ENCODE measurements at places on chromosomes 2 and 18. TPM values are rescaled to one million over a fixed set of nuclear protein-coding genes. Genes with fewer than 3 reads are reported as not detected.
A peak's percentile ranks its signal among the peaks of the same experiment; 100 is the strongest.

CYP27A1 gene
- total RNA-seq: 0.13 TPM

- DNase-seq: no peak
Observed at GRCh38 chr2:144645083-144645778, 125.3 kb upstream of the ZEB2 start.

GAD1 gene
- 1.3 TPM for total RNA-seq

DNA sequence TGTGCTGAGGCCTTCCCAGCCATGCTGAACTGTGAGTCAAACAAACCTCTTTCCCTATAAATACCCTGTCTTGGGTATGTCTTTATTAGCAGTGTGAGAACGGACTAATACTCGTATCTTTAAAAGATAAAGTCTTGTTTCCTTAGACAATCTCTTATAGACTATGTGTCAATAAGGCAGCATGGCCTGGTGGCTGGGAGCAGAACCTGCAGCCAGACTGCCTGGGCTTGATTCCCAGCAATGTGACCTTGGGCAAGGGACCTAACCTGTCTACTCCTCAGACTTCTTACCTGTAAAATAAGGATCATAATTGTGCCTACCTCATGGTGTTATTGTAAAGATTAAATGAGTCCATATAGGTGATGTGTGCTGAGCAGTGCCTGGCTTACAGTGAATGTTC is 198.7 kb downstream of the CDH20 start:
- DNase-seq: no peak

TSGA10 gene
- 8.4 TPM for total RNA-seq

GRCh38 chr2:176415174-176415895 is 146.1 kb downstream of the MTX2 start:
- DNase-seq: no peak

- no peak for DNase-seq
Observed at GRCh38 chr2:45818591-45818990, 167.1 kb downstream of the PRKCE start.

ZNF396 gene
- 0.79 TPM for total RNA-seq

IFIH1 gene
- 2.6 TPM for total RNA-seq

DSG2 gene
- total RNA-seq: 91.5 TPM

- DNase-seq: no peak
Observed at GRCh38 chr2:107775211-107775610, 51.5 kb upstream of the RGPD4 start.

AMER3 gene
- under 0.01 TPM for total RNA-seq

GRCh38 chr18:67425672-67426071 is 90.8 kb downstream of the DSEL start:
- peak; percentile 99 for DNase-seq

SNORC gene
- total RNA-seq: 0.53 TPM

DNA sequence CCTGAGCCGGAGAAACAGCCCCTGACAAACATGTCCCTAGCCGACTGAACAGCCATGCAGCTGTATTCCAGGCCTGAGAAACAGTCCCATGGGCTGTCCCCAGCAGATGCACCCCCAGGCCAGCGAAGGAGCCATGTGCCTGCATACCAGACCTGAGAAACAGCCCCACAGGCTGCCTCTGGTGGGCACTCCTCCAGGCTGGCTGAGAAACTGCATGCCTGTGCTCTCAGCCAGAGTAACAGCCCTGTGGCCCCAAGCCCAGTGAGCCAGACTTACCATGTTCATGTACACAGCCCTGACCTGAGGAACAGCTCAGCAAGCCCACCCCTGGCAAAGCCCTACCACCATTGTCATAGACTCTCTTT is 24.8 kb downstream of the BOLL start:
- DNase-seq: no peak

GRCh38 chr2:241466230-241466629 is 42.2 kb downstream of the STK25 start:
- DNase-seq: no peak

SULT1C2 gene
- not detected for total RNA-seq

DNA sequence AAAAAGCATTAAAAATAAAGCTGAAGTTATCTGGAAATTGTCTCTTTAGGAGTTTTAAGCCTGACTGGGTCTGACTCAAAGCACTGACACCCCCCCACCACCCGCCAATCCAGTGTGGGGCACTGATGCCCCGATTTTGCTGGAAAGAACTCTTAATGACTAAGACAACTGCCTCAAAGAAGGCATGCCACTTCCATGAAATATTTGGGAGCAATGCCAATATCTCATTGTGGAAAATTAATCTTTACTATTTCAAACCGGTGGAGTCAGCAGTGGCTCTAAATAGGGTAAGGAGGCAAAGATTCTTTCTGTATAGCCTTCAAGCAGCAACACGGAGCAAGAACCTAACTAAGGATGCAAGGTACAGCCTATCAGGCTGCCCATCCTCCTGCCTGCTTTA is 4.5 kb downstream of the FKBP7 start:
- no peak for DNase-seq

DNA sequence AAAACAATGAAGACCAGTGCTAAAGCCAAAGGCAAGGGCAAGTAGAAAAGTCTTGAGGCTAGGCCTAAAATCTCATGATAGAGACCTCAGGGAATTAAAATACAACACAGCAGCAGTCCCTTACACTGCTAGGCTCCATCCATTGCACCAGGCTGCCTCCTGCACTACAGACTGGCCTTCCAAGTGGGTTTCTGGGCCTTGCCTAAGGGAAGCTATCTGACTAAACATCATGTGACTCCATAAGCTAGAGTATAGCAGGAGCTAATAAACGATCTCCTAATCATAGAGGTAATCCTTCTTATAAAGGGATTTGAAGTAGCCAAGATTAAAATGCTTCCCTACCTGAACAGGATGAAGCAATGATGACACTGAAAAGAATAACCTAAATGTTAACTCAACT is 77.6 kb upstream of the NFU1 start:
- no peak for DNase-seq

DNA sequence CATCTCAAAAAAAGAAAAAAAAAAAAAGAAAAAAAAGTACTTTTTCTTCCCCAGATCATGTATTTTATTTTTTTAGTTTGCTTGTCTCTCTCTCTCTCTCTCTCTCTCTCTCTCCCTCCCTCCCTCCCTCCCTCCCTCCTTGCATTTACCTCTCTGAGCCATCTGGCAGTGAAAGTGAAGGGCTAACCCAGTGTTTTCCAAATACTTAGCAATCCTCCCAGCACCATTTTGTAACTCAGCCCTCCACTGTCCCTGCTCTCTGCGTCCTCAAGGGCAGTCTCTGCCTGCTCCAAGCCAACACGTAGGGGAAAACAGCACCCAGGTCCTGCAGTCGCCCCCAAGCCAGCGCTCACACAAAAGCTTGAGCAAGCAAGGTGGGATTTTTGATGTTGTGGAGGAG is 19.6 kb upstream of the TEX44 start:
- no peak for DNase-seq

GRCh38 chr2:48566592-48567310 is 36.8 kb downstream of the STON1 start:
- DNase-seq: no peak

FBLN7 gene
- under 0.01 TPM for total RNA-seq

GRCh38 chr2:201196803-201197202 is 13.9 kb downstream of the CASP10 start:
- DNase-seq: no peak

GRCh38 chr2:106314444-106314843 is 120.3 kb upstream of the UXS1 start:
- no peak for DNase-seq

ERMN gene
- total RNA-seq: not detected

- DNase-seq: peak; percentile 84
Observed at GRCh38 chr18:62954366-62954765, 239.0 kb downstream of the PHLPP1 start.

DNA sequence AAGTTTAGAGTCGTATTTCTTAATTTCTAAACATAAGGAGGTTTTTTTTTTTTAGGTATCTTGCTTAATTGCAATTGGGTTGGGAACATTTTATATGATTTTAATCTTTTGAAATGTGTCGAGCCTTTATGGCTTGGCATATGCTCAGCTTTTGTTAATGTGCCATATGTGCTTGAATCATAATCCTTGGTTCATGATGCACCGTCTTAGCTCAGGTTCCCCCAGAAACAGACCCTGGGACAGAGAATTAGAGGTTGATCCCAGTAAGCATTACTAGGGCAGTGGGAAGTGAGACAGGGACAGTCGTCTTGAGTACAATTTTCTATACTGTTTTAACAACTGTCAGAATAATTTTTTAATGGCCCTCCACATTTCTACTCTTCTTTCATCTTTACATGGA is 9.3 kb downstream of the CHCHD5 start:
- DNase-seq: no peak

- DNase-seq: no peak
Observed at GRCh38 chr2:96369186-96369585, 33.6 kb downstream of the NCAPH start.

- DNase-seq: no peak
Observed at GRCh38 chr2:70391259-70391658, 89.4 kb upstream of the FAM136A start.

BOK gene
- 19.5 TPM for total RNA-seq

GRCh38 chr2:204491528-204491927 is 53.7 kb upstream of the PARD3B start:
- DNase-seq: peak; percentile 75

APCDD1 gene
- 0.64 TPM for total RNA-seq

- DNase-seq: no peak
Observed at GRCh38 chr2:61141151-61141550, 20.8 kb upstream of the C2orf74 start.

DNA sequence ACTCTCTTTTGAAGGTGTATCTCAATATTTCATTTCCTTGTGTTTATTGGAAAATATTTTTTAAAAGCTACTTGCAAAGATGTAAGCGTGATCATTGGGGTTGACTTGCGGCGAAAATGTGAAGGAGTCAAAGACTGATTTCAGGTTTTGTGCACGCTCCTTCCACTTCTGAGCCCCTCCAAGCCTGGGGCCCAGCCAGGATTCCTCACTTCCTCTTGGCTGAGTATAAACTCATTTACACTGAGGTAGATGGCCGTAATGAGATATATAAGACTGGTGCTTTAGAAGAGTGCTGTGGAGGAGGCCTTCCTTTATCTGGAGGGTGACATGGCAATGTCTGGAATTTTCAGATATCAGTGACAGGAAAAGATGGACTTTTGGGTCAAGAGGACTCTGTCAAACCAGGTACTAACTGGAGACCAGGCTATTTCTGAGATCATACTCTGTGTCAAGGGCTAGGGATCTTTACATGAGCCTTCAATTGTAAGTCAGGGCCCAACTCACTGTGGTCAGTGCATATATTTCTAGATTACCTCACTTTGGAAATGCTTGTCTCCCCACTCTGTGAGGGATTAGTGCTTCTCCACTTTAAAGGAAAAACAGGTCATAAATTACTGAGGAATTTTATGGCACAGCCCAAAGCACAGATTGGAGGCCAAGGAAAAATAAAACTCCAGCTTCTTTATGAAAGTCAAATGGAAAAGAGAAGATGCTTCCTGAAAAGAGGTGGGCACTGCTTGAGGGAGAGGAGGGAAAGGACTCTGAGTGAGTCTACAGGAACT is 22.8 kb downstream of the PRKCE start:
- DNase-seq: peak; percentile 20

All from bronchial epithelial cell (primary cell).